CD4-positive, alpha-beta T cell (primary cell): ENCODE measurements at places on chromosomes 7 and 10. TPM values are rescaled to one million over a fixed set of nuclear protein-coding genes. Genes with fewer than 3 reads are reported as not detected.

GRCh38 chr10:110481919-110482318 lies 15.8 kb upstream of the DUSP5 start:
- DNase-seq: no peak

GRCh38 chr7:16589881-16590280 lies 55.7 kb downstream of the ANKMY2 start:
- DNase-seq: no peak

Gene ZYX
- 132 TPM for total RNA-seq

Gene ZNF853
- total RNA-seq: 2.5 TPM

Gene LIPK
- total RNA-seq: not detected

GRCh38 chr10:111872591-111872990 lies 311.0 kb downstream of the GPAM start:
- no peak for DNase-seq

Gene SFRP4
- total RNA-seq: not detected

Gene TMEM139
- total RNA-seq: 0.27 TPM

- no peak for DNase-seq
These were observed 17.7 kb downstream of the TSPAN14 start for GRCh38 chr10:80471715-80472233.

DNA sequence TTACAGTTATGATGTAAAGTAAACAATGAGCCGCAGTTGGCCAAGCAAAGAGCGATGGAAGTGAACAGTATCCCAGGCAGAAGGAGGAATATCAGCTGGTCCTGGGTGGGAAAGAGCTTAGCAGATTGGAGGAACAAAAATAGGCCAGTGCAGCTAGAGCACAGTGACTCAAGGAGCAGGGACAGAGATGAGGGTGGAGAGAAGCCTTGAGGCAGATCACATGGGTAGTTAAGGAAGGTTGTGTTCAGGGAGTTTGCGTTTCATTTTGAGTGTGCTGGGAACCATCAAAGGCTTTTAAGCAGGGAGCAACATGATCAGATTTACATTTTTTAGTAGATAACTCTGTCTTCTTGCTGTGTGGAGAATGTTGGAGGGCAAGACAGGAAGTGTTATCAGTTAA lies 113.6 kb downstream of the OAT start:
- DNase-seq: no peak

Gene PIP
- not detected for total RNA-seq

DNA sequence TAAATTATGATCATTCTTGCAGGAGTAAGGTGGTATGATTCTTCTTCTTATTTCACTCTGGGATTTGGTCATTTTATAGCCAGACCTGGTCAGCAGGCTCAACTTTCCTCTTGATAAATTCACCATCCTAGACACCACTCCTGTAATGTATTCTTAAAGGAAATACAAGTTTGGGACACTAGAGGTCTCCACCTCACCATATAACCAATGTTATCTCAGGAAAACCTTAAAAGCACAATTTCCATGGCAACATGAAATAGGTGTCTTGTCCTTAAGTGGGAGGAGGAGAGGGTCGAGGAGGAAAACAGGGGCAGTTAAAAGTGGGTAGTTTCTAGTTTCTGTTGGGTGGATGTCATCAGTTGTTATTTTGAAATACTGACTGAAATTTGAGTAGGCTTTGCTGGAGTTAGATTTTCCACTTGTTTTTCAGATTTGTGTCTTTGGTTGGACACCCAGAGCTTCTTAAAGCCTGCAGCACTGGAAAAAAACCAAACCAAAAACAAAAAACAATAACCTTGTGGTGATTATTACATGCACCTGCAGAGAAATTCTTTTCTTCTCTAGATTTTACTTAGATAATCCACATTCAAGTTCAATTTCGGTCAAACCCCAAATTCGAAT lies 163.1 kb downstream of the PRKCQ start:
- peak; percentile 72 for DNase-seq

Gene LAMB4
- total RNA-seq: 0.08 TPM

GRCh38 chr10:10903620-10904019 lies 114.1 kb upstream of the CELF2 start:
- no peak for DNase-seq

Gene NME8
- not detected for total RNA-seq
